AG08395 (cell line): ENCODE measurements at places on chromosomes 6 and 20.
A peak's percentile ranks its signal among the peaks of the same experiment; 100 is the strongest.

DNA sequence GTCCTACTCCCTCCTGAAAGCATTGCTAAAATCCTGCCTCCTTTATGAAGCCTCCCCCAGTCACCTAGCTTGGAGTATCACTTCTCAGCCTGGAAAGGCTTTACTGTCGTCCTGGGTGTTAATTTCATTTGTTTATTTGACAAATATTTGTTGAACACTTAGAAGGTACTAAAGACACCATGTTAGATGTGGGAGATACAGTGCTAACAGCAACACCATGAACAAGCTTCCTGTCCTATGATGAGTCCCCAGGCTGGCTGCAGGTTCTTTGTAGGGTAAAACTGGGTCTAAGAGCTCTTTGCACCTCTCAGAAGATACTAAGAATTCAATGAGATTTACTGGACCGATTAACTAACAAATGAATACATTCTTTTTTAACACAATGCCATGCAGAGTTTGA, 109.2 kb upstream of the TMEM170B start:
- no peak for DNase-seq

- peak; percentile 20 for DNase-seq
Observed at GRCh38 chr6:26660000-26660361, 435 bp upstream of the ZNF322 start.

GRCh38 chr20:39112178-39112743, 150.1 kb downstream of the DHX35 start:
- DNase-seq = peak; percentile 61

DNA sequence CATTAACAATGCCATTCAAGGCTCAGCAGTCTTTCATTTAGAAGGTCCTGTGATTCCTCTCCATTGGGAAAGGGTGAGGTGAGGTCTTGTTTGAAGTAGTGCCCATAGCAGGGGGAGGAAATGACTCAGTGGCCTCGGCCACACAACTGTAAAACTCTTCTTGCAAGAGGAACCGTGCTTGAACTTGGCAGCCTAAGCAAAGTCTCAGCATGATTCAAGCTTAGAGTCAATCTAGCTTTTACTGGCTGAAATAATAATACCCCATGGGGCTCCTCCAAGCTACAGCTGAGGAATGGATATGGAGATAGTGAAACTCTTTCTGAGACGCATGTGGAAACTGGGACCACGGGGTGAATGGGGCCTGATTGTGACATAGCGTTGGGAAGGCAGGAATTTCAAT, 428.2 kb downstream of the BMP2 start:
- peak; percentile 3 for DNase-seq

GRCh38 chr6:131736003-131736596, 25.3 kb upstream of the CTAGE9 start:
- DNase-seq = no peak

DNA sequence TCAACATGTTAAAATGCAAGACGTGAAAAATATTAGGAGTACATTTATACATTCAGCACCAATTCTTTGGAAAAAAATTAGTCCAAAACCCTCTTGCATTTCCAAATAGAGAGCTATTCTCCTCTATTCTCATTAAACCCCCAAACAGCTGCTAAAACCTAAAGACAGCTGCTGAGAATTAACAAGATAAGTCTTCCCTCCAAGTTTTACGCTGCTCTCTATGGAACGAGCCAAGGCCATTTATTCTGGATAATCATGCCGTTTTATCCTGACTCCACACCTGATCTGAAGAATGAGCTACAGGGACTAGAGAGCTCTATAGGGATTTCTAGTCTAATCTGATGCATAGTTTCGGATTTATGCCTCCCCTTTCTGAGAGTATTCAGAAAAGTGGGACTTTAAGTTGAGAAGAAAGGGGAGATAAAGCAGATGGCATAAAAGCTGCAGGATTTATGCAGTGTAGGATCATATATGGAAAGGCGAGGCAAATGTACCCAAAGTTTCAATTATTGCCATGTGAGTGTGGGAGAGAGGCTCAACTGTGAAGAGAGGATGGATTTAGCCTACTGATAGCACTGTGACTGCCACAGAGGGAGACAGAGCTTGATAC, 64.7 kb upstream of the HS3ST5 start:
- DNase-seq = no peak

- peak; percentile 35 for DNase-seq
Observed at GRCh38 chr6:14671261-14671681, 553.7 kb downstream of the CD83 start.

GRCh38 chr20:50450881-50451752, 59.1 kb upstream of the PTPN1 start:
- DNase-seq = peak; percentile 52

- peak; percentile 91 for DNase-seq
Observed at GRCh38 chr6:157764178-157765068, 58.6 kb upstream of the SNX9 start.

- DNase-seq = no peak
Observed at GRCh38 chr20:34549929-34550305, 8.6 kb upstream of the MAP1LC3A start.

DNA sequence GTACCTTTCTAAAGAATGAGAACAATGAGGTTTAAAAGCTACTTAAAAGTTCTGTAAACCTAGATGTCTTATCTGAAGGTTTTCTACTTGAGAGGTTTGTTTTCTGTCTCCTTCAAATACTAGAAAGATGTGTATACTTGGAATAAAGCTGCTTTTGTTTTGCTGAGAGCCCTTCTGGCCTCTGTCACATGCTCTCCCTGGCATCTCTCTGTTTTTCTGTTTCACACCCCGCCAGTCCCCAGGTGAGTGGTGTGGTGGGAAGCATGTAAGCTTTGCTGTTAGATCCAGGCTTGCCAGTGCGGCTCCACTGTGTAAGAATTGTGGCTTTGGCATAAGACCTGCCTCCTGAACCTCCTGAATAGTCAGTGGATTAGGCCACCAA, 56.8 kb downstream of the SNX9 start:
- DNase-seq = no peak

DNA sequence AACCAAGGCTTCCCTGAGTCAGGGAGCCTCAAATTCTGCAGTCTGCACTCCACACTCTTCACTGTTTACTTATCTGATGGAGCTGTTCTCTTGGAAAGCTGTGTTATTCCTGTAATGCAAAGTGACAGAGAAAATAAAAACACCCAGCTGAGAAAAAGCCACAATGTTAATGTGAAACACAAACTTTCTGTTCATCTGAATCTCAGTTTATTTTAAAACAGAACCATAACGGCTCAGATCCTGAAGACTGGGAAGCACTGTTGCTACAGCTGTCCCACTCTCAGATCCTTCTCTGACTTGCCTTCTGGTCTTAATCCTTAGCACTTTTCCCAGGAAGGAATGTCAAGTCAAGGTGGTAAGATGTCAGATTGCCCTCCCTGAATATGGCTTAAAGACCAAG, 736.6 kb downstream of the DHX35 start:
- no peak for DNase-seq

DNA sequence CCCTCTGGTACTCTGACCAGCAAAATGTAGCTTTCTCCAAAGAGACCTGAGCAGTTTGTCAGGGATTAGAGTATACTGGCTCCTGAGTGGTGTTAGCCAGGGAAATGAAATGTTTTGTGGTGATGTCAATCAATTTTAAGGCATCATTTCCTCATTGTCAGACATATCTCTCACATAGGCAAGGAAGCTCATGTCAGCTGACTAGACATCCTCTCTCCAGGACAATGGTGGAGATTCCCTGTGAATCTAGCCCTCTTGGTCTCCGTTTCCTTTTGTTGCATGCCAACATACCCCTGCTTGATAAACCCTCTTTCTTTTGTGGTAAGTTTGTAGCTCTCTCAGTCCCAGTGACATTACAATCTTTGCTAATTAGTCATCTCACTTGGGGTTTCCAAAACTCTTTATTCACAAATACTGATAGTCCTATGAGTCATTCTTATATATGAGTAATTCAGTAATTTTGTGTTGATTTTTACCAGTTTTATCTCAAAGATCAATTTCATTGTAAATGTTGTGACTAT, 135.6 kb upstream of the PTPRK start:
- DNase-seq = peak; percentile 90

- DNase-seq = no peak
Observed at GRCh38 chr6:30889921-30890645, 5.8 kb downstream of the DDR1 start.

DNA sequence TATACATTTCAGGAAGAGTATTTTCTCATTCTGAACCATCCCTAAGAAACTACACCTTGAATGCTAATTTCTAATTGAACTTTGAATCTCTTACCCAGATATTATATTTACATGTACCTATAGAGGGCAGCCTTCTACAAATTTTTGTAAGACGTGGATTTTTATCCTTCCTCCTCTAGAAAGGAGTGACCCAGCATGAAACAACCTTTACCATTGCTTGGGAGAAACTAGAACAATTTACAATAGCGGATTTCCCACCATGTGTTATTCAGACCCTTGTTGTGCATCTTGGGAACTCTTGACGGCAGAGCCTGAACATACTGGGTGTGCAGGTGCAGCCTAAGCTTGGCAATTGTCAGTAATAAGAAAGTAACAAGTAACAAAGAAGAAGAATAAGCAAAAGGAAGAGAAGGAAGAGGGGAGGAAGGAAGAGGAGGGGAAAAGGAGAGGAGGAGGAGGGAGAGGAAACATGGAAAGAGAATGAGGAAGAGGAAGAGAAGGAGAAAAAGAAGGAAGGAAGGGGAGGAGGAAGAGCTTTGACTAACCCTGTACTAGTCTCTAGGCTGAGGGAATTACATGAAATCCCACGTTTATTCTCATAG, 10.8 kb upstream of the TAAR1 start:
- DNase-seq = peak; percentile 49

GRCh38 chr20:5797843-5798462, 47.8 kb downstream of the SHLD1 start:
- no peak for DNase-seq

- no peak for DNase-seq
Observed at GRCh38 chr20:62425281-62426058, 1.9 kb downstream of the RBBP8NL start.

DNA sequence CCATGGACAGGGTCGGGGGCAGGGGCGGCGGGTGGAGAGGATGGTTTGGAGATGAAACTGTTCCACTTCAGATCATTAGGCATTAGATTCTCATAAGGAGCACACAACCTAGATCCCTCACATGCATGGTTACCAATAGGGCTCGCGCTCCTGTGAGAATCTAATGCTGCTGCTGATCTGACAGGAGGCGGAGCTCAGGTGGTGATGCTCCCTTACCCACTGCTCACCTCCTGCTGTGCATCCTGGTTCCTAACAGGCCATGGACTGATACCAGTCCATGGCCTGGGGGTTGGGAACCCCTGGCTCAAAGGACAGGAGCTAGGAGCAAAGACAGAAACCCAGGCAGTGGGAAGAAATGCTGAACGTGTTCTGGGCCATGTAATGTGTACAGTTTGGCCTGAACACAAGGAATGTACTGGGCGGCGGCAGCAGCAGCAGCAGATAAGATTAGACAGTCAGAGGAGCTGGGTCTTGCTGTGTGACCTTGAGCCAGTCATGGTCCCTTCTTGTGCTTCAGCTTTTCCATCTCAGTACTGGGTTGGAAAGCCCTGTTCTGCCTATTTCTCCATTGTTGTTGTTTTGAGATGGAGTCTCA, 4.7 kb upstream of the SPAG4 start:
- DNase-seq = no peak

DNA sequence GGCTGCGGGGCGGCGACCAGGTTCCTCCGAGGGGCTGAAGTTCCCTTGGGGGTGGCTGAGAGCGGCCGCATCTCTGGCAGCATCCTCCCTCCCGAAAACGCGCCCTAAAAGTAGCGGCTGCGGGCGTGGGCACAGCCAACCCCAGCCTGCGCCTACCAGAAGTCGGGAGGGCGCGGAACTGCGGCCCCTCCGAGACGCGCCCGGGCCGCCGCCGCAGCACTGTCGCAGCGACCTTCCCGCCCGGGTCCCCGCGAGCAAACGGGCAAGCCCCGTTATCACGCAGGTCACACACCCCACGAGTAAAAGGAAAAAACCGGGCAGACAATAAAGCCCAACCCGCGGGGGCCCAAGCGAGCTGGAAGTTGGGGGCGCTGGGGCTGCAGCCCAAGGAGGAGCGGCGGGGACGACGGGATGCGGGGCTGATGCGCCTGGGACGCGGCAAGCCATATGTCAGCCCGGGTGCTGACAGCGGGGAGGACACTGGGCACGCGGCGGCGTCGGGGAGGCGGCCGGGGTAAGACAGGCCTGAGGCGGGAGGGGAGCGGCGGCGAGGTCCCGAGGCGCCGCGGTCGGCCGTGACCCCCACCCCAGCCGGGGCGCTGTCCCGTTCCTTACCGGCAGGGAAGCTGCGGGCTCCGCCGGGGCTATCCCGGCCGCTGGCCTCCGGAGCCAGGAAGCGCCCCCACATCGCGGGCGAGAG, 659 bp downstream of the CEP85L start:
- DNase-seq = peak; percentile 52

DNA sequence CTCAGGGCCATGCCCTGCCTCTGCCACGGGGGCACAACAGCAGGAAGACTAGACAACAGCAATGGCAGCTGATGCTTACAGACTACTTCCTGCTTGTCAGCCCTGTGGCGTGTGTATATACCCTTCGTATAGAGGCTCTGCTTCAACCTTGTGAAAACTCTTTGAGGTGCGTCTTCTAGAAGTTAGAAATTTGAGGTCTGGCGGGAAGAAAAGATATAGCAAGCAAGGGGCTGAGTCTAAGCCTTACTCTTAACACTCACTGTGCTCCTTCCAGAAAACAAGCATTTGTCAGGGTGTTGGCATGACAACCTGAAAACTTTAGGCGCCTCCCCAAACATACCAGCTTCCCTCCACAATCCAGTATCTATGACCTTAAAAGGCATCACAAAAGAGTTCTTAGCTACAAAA, 33.3 kb downstream of the JPH2 start:
- DNase-seq = peak; percentile 75

DNA sequence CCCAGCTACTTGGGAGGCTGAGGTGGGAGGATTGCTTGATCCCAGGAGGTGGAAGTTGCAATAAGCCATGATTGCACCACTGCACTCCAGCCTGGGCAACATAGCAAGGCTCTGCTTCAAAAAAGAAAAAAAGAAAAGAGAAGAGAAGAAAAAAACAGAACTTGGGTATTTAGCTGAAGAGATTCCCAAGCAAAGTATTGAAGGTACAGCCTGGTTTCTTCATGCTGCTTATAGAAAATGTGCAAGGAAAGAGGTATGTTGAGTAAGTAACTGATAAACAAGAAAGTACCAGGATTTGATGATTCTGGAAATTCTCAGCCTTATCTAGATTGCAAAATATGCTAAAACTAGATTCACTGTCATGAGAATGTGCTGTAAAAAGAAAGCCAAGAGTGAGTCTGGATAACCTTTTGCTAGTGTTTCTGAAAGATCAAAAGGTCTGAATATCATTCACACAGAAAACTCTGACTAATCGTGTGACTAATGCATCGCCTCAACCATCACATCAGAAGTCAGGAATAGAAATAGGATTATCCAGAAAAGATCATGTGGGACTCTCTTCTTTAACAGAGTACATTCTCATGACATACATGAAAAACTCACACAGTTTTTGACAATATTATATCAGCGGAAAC, 32.4 kb upstream of the NOP56 start:
- DNase-seq = no peak

GRCh38 chr6:69796642-69797390, at the start of gene LMBRD1:
TSS of gene LMBRD1 (minus strand) at chr6:69797010. CDS start at chr6:69796881, 129 bp downstream.
- DNase-seq = peak; percentile 98

- DNase-seq = no peak
Observed at GRCh38 chr20:32858701-32859372, at the start of gene EFCAB8. TSS of gene EFCAB8 (plus strand) at chr20:32858923. CDS start at chr20:32863793, 4,870 bp downstream.

- DNase-seq = no peak
Observed at GRCh38 chr6:148517470-148517869, 174.8 kb downstream of the SASH1 start.

GRCh38 chr20:56554869-56555268, 21.8 kb downstream of the FAM209B start:
- peak; percentile 94 for DNase-seq

- DNase-seq = no peak
Observed at GRCh38 chr6:55064711-55065420, 109.4 kb upstream of the HCRTR2 start.
